ENCODE measurements at places on chromosomes 3 and 15.

- DNase-seq: no peak
These were observed 4.2 kb downstream of the PAQR5 start for GRCh38 chr15:69302929-69303328.

DNA sequence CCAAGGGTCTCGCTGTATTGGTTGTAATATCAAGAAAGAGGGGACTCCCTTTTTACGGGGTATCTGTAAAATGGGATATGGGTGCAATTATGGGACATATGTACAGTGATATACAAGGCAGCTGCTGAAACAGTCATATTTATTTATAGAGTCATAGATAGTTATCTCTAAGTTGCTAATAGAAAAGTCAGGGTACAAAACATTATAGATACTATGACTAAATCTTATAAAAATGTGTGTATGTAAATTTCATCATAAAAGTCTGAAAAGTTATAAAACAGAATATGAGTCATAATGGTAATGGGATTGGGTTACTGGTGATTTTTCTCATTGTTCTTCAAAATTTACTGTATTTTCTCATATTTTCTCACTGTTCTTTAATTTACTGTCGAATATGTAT, 344.9 kb upstream of the SLCO3A1 start:
- DNase-seq: no peak

DNA sequence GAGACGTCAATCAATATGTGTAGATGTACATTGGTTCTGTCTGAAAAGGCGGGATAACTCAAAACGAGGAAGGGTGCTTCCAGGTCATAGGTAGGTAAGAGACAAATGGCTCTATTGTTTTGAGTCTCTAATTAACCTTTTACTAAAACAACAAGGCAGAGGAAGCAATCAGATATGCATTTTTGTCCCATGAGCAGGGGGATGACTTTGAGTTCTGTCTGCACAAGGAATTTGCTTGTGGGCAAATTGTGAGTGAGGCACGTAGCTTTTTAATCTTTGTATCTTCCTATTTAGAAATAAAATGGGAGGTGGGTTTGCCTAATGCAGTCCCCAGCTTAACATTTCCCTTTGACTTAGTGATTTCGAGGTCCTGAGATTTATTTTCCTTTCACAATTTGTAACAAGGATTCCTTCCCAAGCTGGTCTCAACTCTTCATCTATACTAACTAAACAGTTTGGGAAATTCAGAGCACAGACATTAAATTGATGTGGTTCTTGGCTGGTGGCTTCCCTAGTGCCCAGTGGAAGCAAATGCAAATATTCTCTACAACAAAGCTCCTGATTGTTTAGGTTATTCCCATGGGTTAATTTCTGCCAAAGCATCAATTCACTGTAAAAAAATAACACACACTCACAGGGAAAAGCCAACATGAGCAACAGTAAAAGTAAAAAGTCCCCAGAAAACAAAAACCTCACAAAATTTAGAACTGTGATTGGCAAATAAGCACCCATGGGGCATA, 738.8 kb upstream of the SGO1 start:
- no peak for DNase-seq

DNA sequence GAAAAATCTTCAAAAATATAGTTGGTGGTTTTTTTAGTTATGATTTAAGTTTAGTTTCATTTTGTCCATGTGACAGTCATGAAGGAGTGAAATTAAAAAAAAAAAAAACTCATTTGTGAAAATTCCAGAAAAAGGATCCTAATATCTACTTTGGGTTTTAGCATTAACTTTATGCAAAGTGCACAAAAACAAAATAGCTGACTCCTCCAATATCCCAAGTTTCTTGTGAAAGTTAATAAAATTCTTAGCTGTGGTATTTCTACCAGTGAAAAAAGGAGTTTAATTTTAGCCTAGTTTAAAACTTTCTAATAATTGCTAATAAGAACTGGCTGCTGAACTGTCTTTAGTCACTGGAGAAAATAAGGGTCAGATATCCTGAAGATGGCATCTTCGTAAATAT, 40.8 kb upstream of the RASA2 start:
- no peak for DNase-seq

- DNase-seq: no peak
These were observed 54.7 kb upstream of the CMC1 start for GRCh38 chr3:28186748-28187147.

DNA sequence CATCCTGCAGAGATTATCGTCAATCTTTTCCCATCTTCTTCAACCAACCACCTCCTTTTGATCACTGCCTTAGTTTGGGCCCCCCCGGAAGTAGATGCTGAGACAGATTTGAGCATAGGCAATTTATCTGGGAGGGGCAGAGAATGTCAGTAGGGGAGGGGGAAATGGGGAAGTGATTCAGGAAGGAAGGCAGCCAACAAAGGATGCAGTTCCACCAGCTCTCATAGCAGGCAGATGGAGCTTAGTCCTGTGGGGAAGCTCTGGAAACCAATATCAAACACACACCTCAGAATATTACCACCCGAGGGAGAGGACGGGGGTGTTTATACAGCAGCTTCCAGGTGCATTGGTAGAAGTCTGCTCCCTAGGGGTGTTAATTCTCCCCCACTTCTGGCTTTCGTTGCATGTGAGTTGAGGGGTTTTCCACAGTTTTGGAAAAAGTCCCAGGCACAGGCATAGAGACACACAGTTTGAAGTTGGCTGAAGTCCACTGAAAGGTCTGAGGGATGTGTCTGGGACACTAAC, 91.5 kb upstream of the TNFAIP8L3 start:
- DNase-seq: no peak

GRCh38 chr3:103047640-103048039, 612.8 kb downstream of the ZPLD1 start:
- DNase-seq: peak; percentile 16

DNA sequence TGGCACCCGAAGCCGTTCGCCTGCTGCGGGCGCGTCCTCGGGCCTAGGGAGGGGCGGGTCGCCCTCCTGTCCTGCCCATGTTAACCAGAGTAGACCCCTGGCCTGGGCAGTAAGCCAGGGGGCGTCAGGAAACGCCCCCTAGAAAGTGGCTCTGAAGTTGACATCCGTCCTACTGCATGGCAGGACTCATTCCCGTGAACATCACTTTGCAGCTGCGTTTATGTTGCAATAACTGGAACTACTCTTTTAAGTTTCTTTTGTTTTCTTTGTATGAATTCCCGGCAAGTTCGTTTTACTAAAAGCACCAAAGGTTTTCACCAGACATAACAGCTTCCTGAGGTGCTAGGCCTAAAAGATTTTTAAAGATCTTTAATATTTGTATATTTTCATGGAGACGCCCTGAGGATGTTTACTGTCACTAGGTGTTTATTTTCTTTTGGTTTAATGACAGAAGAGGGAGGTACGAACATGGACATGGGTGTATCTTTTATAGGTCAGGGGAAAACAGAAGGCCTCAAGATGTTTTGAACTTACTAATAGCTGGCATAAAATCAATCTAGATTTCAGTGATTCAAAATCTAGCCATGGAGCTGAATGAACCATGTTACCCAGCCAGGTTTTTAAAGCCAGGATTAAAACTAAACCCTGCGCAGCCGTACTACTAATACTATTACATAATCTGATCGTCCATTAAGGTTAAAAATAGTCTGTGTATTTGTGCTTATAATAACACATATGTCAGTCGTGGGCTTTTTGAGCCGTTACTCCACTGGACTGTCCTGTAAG, 1.0 kb downstream of the C15orf61 start:
- no peak for DNase-seq

- DNase-seq: no peak
These were observed 515.9 kb downstream of the NLGN1 start for GRCh38 chr3:173913397-173913796.

GRCh38 chr15:64205202-64205601, 42.4 kb upstream of the PPIB start:
- no peak for DNase-seq

GRCh38 chr15:44128443-44128842, 66.6 kb downstream of the FRMD5 start:
- no peak for DNase-seq

DNA sequence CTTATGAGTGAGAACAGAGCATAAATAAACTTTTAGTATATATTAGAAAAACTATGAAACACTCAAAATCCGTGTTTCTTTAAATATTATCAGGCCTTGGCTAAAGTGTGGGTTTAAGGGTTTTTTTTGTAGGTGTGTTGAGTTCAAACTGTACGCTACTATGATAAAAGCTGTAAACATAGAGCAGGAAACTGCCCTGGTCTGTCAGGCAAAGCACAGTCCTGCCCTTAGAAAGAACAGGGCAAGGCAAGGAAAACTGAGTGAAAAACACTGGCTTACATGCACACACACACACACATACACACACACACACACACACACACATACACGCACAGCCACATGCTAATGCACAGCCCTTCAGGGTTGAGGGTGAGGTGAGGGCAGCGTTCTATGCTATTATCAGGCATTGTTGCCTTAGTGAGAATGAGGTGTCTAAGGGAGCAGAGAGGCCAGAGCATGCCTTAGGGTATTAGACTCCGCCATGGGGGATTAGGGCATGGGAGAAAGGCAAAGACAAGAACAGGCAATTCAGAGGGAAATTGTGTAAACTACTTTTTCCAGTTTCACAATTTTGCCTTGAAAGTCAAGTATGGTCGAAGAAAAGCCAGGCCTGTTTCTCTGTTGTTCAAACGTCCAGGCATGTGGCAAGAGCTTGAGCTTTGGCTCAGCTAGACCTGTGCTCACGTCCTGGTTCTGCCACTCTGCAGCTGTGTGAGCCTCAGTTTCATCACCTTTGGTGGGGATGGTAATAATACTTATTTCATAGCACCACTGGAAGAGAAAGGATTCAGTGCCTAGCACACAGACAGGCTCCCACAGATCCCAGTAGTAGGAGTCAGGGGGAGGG, 36.3 kb upstream of the TPM1 start:
- DNase-seq: no peak

DNA sequence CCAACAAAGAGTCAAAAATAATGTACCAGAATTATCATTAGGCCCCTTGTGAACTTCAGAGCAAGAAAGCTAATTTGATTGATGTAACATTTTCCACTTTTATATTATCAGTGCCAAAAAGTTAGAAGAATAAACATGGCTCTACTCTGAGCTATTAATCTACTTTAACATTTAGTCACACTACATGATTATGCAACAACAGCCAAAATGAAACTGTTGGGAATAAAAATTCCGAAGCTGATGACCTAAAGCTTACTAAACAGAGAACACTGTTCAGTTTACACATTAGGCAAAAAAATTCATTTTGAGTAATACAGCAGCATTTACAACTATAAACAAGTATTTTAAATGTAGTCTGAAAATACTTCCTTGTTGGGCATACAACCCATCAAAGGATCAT, 1134.1 kb downstream of the EPHA3 start:
- no peak for DNase-seq

DNA sequence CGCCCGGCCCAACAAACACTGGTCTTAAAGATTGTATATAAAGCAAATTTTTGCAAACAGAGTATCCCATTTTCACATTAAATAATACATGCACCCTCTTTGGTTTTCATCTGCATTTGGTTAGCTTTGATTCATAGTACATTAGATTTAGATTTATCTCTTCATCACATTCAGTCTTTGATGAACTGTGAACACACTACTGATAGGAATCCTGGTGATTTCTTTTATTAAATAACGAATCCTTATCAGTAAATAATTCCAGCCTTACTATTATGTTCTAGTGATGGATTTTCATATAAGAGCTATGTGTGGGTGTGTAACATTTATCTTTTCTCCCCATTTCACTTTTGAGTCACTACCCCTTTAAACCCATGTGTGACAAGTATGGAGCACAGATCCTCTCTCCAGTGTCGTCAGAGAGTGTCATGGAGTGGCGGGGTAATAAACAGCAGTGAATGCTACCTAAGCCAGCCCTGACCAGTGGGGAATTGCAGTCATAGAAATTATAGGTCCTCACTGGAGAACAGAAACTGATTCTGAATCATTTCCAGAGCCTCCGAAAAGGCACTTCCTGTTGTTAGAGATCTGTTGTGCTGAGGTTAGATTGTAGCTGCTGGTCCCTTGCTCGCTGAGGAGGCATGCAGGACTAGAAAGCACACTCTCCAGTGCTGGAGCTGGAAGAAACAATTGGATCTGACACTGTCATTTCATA, 22.0 kb downstream of the SLC7A14 start:
- DNase-seq: peak; percentile 53

GRCh38 chr15:54960266-54960665, 236.5 kb downstream of the RSL24D1 start:
- no peak for DNase-seq

DNA sequence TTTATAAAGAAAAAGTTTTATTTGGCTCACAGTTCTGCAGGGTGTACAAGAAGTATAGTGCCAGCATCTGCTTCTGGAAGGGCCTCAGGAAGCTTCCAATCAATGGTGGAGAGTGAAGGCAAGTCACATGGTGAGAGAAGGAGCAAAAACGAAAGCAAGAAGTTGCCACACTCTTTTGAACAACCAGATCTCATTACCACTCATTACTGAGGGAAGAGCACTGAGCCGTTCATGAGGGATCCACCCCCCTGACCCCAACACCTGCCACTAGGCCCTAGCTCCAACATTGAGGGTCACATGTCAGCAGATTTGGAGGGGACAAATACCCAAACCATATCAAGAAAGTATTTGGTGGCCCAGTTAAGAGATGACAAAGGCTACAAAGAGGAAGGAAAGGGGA, 239.3 kb upstream of the UBE2E1 start:
- DNase-seq: no peak

GRCh38 chr3:30760040-30760695, 134.3 kb downstream of the GADL1 start:
- no peak for DNase-seq

- DNase-seq: no peak
These were observed 280.3 kb downstream of the NR2F2 start for GRCh38 chr15:96610757-96611156.

DNA sequence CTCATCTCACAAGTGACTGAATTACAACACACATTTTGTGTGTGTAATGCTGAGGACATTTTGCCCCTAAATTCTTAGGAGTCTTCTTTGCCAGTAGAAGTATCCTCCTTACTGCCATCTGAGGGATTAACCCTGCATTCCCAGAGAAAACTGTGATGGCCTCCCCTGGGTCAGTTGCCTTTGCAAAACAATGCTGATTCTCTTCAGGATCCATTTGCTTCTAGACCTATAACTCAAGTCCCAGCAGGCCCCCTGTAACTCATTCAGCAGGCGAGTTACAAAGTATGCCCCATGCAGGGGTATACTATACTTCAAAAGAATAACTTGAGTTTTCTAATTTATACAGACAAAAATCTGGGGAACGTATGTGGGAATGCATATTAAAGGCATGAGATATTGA, 6.6 kb upstream of the MCF2L2 start:
- no peak for DNase-seq

DNA sequence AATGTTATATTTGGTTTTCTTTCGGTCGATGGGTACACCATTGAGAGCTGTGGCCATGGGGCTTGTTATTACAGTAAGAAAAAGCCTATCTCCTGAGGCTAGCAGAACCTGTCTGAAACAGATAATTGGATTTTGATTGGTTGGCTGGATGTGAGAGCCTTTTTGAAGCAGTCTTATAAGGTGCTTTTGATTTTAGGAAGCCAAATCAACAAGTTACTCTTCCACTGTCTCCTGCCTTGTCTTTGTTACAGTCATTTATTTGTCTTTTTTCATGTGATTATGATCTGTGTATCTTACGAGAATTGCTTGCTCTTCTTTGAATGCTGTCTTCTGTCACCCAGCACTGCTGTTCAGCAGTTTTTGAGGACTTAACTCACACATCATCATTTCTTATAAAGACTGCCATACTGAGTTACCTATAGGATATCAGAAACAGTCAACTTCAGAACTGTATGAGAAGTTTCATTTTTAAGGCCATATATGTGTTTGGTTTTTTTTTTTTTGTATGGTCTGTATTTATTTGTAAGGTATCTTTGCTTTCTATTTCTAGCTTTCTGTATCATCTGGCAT, 51.1 kb downstream of the MEF2A start:
- no peak for DNase-seq

- DNase-seq: peak; percentile 29
These were observed 52.6 kb downstream of the NMD3 start for GRCh38 chr3:161273589-161274218.
